ENCODE measurements at places on chromosomes 13 and 19. TPM values are rescaled to one million over a fixed set of nuclear protein-coding genes. Genes with fewer than 3 reads are reported as not detected.

The ZFR2 gene
- total RNA-seq, result not detected

The CCDC70 gene
- total RNA-seq, result not detected

The SYCN gene
- not detected for total RNA-seq

The LENG1 gene
- total RNA-seq, result 9.7 TPM

The CCDC8 gene
- total RNA-seq, result 41.6 TPM

Measured in foreskin keratinocyte (primary cell).